Left ventricle myocardium superior (tissue), 1 donor: ENCODE measurements at places on chromosomes 11 and 22.

- no peak for DNase-seq
Measured at GRCh38 chr11:26143566-26144290, 188.2 kb upstream of the ANO3 start.

GRCh38 chr11:117950301-117950700 is 21.1 kb upstream of the TMPRSS13 start:
- DNase-seq: no peak

- no peak for DNase-seq
Measured at GRCh38 chr11:100791860-100792259, 104.8 kb downstream of the ARHGAP42 start.

DNA sequence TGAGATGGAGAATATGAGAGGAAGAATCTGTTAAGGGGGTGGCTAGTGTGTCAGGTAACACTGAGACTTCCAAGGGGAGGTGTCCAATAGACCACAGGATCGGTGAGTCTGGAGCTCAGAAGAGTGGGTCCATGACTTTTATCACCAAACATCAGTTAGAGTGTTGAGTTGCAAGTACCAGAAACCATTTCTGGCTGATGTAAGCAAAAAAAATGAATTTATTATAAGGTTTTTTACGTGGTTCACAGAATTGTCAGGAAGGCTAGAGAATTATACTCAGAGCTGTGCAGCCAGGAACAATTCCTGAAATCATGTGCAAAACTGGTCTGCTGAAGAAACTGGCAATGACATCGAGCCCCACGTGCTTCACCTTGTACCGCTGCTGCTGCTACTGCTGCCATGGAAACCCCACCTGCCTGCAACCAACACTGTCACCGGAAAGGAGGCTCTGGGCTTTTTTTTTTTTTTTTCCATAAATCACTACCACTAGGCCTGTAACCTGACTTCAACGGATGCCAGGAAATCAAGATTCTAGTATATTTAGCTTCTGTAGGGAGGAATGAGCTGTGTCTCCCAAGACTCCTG is 16.6 kb upstream of the STK33 start:
- DNase-seq: no peak

DNA sequence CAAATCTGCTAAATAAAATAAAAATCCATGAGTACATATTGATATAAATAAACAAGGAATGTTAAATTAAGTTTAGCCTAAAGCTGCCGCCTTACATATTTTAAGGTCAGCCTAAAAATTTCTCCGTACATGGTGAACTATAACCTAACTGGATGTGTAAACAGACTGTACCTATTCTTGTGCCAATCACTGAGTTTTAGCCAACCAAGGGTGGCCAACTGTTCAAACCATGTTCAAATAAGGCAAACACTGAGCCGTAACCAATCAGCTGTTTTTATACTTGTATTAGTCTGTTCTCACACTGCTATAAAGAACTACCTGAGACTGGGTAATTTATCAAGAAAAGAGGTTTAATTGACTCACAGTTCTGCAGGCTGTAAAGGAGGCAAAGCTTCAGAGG is 8.6 kb upstream of the QSER1 start:
- no peak for DNase-seq

DNA sequence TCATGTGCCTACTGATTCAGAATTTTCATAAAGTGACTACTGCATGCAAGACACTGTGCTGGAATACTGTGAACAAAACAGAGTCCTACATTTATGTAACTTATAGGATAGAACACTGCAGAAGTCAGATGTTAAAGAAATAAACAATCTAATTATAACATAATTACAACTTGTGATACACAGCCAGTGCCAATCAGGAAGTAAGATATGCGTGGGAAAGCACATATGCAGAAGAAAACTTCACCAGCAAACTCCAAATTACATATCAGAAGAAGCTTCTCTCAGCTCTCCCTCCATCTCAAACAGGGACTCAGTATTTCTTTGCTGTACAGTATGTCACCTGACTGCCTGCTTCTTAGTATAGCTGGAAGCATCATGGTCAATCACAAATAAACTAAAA is 37.4 kb downstream of the PAK1 start:
- no peak for DNase-seq

- DNase-seq: peak; percentile 91
Measured at GRCh38 chr22:18023509-18024275, 669 bp downstream of the MICAL3 start.

DNA sequence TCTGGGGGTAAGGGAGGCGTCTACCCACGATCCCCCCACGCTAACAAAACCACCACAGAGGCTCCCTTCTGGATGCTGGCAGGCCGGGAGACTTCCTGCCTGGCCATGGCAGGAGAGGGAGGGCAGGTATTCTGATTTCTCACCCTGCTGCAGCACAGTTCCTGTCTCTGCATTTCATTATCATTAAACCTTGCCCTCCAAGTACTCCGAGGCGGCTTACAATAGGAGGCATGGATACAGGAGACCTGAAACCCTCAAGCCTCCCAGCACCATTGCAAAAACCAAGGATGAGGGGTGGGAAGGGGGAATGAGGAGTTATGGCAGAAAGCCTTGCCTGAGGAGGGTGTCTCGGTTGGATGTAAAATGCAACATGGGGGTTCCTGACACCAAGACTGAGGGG is 44.1 kb upstream of the MN1 start:
- no peak for DNase-seq

- DNase-seq: peak; percentile 82
Measured at GRCh38 chr11:95074792-95075563, 8.3 kb downstream of the SRSF8 start.

DNA sequence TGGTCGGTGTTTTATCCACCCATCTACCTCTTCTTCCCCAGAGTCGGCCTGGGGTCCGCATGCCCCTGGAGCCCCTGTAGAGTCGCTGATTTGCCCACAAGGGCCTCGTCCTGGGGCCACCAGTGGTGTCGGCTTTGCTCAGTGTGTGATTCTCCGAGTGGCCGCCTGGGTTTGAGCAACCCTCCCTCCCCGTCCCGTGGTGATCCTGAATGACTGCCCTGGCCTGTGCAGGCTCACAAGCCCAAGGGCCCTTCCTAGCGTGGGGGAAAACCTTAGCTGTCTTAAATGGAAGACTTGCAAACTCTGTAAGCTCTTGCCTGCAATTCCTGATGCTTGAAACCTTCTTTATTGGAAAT is 128.3 kb downstream of the OSBP2 start:
- DNase-seq: no peak

GRCh38 chr22:26985931-26986782 is 328.8 kb downstream of the MIAT start:
- DNase-seq: no peak

DNA sequence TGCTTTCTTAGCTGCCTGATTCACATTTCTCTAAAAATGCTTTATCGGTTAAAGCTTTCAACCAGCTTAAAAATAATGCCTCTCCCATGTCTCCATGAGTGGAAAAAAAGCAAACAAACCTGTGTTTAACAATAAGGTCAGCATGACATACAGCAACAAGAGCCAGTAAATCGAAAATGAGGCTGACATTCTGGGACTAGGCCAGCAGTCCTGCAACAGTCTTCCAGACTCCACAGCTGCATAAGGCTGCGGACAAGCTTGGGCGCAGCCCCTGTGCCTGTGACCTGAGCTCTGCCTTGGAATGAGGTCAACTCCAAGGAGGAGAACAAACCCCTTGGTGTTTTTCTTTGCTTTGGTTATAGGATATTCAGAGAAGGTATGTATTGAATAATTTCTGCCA is 95.5 kb downstream of the PGR start:
- peak; percentile 70 for DNase-seq

- DNase-seq: no peak
Measured at GRCh38 chr11:126233391-126233790, 21.8 kb downstream of the FAM118B start.

DNA sequence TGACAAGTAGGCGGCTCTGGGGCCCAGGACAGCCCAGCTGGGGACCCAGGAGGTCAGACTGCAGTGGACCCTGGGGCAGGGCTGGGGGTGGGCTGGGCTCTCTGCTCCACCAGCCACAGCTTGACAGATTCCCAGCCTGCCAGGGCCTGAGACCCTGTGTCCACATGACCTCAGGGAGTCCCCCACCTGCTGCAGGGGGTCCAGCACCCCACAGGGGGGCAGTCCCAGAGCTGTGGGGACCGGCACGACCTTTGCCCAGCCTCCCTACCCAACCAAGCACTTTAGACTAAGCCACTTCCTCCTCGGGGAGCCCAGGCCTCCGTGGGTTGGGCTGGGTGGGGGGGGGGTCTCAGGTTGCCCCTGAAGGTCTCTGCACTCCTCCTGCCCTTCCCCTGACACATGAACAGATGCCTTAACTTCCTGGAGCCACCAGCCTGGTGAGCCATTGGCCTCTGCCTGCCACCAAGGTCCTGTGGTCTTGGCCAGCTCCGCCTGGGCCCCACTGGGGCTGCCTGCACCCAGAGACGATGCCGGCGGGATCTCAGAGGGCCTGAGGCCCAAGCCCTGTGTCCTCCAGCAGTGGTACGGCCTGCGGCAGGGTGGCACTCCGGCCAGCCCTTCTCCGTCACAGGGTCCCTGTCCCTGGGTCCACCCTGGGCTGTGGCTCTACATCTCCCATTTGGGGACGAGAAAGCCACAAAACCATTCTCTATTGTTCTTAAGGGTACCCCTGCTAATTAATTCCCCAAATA is 3.4 kb downstream of the CCDC188 start:
- DNase-seq: no peak

DNA sequence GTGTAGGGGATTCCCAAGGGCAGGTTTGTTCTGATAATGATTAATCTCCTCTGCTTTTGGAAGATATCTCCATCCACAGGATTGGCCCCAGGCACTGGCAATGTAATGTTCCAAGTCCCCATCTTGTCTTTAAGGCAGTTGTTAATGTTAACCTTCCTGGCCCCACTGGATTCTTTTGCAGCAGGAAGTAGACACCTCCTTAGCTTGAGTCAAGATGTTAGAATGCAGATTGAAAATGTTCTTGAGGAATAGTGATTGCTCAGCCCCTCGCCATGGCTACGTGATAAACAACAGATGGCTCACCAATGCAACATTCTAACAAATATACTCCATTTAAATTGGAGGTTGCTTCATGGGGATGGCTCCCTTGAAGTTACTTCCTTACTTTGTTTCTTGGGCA is 7.3 kb downstream of the HEPHL1 start:
- DNase-seq: no peak

DNA sequence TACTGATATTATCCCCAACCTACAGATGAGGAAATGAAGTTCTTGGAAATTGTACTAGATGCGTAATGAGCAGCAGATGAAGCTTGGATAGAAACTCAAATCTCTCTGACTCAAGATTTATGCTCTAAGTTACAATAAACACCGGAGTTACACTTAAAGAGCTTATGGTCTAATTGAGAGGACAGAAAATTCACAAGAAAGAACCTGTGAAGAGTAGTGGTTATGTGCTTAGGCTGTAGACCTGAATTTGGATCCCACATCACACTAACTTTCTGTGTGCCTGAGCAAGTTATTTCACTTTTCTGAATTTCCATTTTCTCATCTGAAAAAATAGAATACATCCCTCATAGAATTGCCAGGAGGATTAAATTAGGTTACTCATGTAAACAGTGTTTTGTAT is 58.5 kb downstream of the FLI1 start:
- no peak for DNase-seq

DNA sequence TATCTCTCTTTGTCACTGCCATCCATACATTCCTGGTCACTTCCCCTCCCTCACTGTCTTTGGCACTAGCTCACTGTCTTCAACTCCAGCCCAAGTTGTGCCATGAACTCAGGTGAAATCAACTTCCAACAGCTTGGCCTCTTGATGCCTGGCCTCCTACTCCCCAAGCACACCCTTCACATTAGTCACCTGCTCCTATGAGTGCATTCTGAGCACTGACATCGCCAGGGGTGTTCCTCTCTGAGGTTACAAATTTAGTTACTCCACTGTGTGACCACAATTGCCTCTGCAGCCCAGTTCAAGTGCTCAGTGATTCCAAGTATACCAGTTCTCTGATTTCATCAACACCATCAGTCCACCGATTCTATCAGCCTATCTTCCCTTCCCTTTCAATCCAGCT is 10.8 kb downstream of the DRD2 start:
- DNase-seq: no peak

DNA sequence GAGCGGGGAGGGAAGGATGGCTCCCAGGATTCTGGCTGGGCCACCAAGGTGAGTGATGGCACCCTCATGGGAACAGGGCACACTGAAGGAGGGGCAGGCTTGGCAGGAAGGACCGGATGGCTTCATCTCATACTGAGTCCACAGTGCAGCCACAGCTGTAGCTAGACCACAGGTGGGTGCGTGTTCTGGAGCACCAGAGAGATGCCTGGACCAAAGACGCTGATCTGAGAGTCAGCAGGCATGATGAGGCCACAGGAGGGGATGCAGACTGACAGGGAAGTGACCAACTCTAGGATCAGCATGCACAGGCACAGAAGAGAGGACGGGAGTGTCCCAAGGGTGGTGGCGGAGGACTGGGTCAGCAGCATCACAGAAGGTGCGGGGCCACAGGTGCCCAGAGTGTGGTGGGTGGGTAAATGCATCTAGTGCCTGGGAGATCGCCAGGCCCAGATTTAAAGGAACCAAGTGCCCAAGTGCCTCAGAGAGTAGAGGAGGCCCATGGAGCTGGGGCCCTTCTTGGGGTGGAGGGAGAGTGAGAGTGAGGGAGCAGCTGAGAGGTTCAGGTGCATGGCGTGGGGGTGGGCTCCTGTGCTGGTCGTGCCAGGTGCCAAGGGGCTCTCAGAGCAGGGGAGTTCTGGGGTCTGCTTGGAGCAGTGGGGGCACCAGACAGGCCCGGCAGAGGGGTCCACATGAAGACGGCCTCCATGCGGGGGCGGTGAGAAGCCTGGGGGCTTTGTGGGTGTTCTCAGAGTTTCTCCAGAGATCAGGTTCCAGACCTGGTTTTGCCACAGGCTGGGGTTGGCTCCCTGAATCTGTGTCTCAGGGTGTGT is 113.7 kb downstream of the CEP164 start:
- no peak for DNase-seq

DNA sequence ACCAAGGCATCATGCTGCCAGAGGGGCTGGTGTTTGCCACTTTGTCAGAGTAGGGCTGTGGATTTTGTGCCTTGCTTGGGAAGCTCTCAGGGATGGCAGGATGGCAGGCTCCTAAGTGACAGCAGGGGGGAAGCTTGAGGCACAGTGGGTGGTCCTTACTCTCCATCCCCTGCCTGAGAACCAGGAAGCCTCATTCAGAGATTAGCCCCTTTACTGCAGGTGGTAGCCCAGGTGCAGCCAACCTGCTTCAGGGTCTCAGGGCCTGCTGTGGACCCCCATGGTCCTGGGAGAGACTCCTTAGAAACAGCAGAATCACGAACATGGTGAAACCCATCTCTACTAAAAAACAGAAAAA is 8.9 kb upstream of the ST3GAL4 start:
- DNase-seq: no peak

GRCh38 chr11:5284637-5285036 is 14.9 kb upstream of the HBE1 start:
- DNase-seq: no peak

DNA sequence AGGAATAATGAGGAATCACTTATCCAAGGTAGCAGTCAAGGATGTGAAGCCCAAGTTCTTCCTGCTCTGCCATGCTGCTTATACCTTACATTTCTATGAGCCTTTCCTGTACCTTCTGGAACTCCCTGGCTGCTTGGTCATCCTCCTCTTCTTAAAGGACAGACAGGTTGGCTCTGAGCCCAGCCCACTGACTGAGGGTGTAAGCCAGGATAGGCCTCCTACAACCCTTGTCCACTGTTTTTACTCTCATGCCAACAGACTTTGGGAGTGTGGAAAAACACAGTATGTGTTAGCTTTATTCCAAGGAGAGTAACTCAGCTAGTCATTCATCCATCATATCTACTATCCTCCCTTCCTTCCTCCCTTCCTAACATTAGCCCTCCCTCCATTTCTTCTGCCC is 47.5 kb downstream of the IRAG1 start:
- DNase-seq: peak; percentile 48
